T-helper 17 cell (primary cell): ENCODE measurements at places on chromosomes 4 and X. TPM values are rescaled to one million over a fixed set of nuclear protein-coding genes. Genes with fewer than 3 reads are reported as not detected.

Gene PAGE5
- total RNA-seq, result 0.94 TPM

Gene KLB
- total RNA-seq, result not detected

Gene ING2
- 11.2 TPM for total RNA-seq

Gene TRIM2
- total RNA-seq, result 9.5 TPM

DNA sequence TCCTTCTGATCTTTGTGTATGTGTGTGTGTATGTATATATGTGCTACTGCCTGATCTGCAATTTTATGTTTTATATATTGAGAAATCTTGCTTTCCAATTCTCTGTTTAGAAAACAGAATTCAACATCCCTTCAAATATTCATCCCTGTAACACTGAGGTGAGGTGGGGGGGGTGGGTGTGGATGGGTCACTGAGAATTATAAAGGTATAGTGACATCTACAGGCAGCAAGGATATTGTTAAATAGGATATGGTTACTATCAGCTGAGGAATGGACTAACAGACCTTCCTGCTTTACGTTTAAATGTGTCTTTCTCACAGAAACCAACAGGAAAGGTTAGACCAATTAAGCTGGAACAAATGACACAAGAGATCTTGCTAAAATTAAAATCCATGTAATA, 19.0 kb upstream of the MAGEB2 start:
- no peak overlapping the region for H3K4me3 ChIP-seq
- no peaks in the 10 kb centered on the region for H3K36me3 ChIP-seq
- H3K27me3 ChIP-seq, result no peaks in the 10 kb centered on the region
- no peaks in the 10 kb centered on the region for H3K4me1 ChIP-seq
- DNase-seq, result no peak
- H3K27ac ChIP-seq, result no peak overlapping the region

Gene PHKA1
- total RNA-seq, result 0.32 TPM

GRCh38 chr4:79913581-79913980, 159.4 kb downstream of the ANTXR2 start:
- H3K27me3 ChIP-seq, result no peaks in the 10 kb centered on the region
- H3K4me1 ChIP-seq, result peaks cover 22% of the 10 kb centered on the region
- no peak overlapping the region for H3K4me3 ChIP-seq
- H3K36me3 ChIP-seq, result peaks cover 2% of the 10 kb centered on the region
- no peak overlapping the region for H3K27ac ChIP-seq
- DNase-seq, result no peak

- no peak overlapping the region for H3K4me3 ChIP-seq
- peaks cover 2% of the 10 kb centered on the region for H3K4me1 ChIP-seq
- H3K27me3 ChIP-seq, result peaks cover 30% of the 10 kb centered on the region
- H3K36me3 ChIP-seq, result no peaks in the 10 kb centered on the region
Observed at GRCh38 chr4:139794158-139794954, 128.7 kb downstream of the MGST2 start.

- no peak overlapping the region for H3K27ac ChIP-seq
- DNase-seq, result no peak
- H3K4me3 ChIP-seq, result no peak overlapping the region
- H3K36me3 ChIP-seq, result no peaks in the 10 kb centered on the region
- peaks cover 8% of the 10 kb centered on the region for H3K27me3 ChIP-seq
Observed at GRCh38 chrX:147739196-147739595, 172.5 kb upstream of the FMR1 start.

Gene PABPC4L
- not detected for total RNA-seq

- H3K4me1 ChIP-seq, result no peaks in the 10 kb centered on the region
- no peaks in the 10 kb centered on the region for H3K36me3 ChIP-seq
- no peaks in the 10 kb centered on the region for H3K27me3 ChIP-seq
- no peak overlapping the region for H3K27ac ChIP-seq
Observed at GRCh38 chr4:163544407-163545038, 50.0 kb downstream of the TMA16 start.

GRCh38 chrX:32673193-32673592, 538.2 kb downstream of the DMD start:
- H3K27me3 ChIP-seq, result no peaks in the 10 kb centered on the region
- no peak overlapping the region for H3K4me3 ChIP-seq
- H3K36me3 ChIP-seq, result no peaks in the 10 kb centered on the region
- no peaks in the 10 kb centered on the region for H3K4me1 ChIP-seq
- no peak overlapping the region for H3K27ac ChIP-seq

- H3K27me3 ChIP-seq, result no peaks in the 10 kb centered on the region
- no peaks in the 10 kb centered on the region for H3K36me3 ChIP-seq
- no peak overlapping the region for H3K27ac ChIP-seq
- H3K4me3 ChIP-seq, result no peak overlapping the region
- peaks cover 2% of the 10 kb centered on the region for H3K4me1 ChIP-seq
Observed at GRCh38 chr4:177108708-177109107, 201.0 kb upstream of the NEIL3 start.

DNA sequence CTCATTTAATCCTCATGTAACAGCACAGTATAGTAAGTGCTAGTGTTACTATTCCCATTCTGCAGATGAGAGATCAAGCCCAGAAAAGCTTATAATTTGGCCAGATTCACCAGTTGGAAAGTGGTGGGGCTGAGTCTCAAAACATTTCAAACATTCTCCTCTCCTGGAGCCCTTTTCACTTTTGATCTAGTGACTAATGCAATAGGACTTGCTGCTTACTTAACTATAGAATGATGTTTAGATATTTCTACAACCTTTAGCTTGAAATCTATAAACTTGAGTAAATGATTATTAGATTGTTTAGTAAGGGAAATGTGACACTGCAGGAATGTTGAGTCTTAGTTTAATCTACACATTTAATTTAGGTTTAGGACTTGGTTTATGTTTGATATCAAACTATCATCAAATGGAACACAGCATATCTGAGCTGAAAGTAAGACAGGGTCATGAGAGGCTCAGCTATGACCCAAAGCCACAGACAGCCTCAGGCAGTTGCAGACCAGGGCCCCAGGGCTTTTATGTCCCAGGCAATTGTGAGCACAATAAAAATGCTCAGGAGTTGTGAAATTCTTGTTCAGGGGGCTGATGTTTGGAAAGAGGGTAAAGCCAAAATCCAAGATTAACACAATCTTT, 199.5 kb upstream of the HS3ST1 start:
- no peak overlapping the region for H3K4me3 ChIP-seq
- no peaks in the 10 kb centered on the region for H3K4me1 ChIP-seq
- DNase-seq, result no peak
- H3K27ac ChIP-seq, result no peak overlapping the region
- H3K27me3 ChIP-seq, result peaks cover 14% of the 10 kb centered on the region
- no peaks in the 10 kb centered on the region for H3K36me3 ChIP-seq

DNA sequence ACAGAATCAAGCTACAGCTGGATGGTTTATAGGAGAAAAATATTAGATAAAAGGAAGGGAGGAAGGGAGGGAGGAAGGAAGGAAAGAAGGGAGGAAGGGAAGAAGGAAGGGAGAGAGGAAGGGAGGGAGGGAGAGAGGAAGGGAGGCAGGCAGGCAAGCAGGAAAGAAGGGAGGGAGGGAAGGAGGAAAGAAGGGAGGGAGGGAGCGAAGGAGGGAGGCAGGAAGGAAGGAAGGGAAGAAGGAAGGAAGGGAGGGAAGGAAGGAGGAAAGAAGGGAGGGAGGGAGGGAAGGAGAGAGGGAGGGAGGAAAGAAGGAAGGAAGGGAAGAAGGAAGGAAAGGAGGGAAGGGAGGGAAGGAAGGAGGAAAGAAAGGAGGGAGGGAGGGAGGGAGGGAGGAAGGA, 77.9 kb upstream of the C1QTNF7 start:
- no peak for DNase-seq
- H3K36me3 ChIP-seq, result peaks cover 2% of the 10 kb centered on the region
- peaks cover 6% of the 10 kb centered on the region for H3K27me3 ChIP-seq

DNA sequence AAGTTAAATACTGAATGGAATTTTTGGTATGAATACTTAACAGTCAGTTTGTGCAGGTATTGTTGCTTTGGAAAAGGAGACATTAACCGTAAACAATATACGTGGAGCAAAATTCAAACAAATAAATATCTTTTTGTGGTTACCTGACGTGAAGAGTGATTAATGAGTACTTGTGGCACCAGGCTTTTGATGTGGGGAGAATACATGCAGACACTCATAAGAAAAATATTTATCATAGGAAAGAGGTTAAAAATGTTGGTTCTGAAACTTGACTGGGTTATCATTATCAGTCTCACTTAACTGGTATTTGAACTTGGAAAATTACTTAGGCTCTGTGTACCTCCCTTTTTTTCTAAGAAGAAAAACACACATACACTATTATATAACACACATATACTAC, 136.4 kb upstream of the NDST4 start:
- DNase-seq, result no peak
- H3K27me3 ChIP-seq, result no peaks in the 10 kb centered on the region
- no peaks in the 10 kb centered on the region for H3K4me1 ChIP-seq
- no peak overlapping the region for H3K27ac ChIP-seq

GRCh38 chr4:183342541-183343533, 20.6 kb upstream of the CLDN24 start:
- H3K27ac ChIP-seq, result no peak overlapping the region
- DNase-seq, result no peak
- H3K27me3 ChIP-seq, result peaks cover 19% of the 10 kb centered on the region

Gene SULT1E1
- total RNA-seq, result not detected

GRCh38 chr4:4919927-4920326, 60.5 kb downstream of the MSX1 start:
- peaks cover 6% of the 10 kb centered on the region for H3K27me3 ChIP-seq
- H3K27ac ChIP-seq, result no peak overlapping the region
- no peak for DNase-seq
- H3K4me3 ChIP-seq, result no peak overlapping the region
- H3K4me1 ChIP-seq, result peaks cover 3% of the 10 kb centered on the region

- H3K27me3 ChIP-seq, result peaks cover 20% of the 10 kb centered on the region
- no peak overlapping the region for H3K4me3 ChIP-seq
- DNase-seq, result no peak
- H3K4me1 ChIP-seq, result no peaks in the 10 kb centered on the region
Observed at GRCh38 chr4:141804836-141805235, 168.5 kb downstream of the IL15 start.

DNA sequence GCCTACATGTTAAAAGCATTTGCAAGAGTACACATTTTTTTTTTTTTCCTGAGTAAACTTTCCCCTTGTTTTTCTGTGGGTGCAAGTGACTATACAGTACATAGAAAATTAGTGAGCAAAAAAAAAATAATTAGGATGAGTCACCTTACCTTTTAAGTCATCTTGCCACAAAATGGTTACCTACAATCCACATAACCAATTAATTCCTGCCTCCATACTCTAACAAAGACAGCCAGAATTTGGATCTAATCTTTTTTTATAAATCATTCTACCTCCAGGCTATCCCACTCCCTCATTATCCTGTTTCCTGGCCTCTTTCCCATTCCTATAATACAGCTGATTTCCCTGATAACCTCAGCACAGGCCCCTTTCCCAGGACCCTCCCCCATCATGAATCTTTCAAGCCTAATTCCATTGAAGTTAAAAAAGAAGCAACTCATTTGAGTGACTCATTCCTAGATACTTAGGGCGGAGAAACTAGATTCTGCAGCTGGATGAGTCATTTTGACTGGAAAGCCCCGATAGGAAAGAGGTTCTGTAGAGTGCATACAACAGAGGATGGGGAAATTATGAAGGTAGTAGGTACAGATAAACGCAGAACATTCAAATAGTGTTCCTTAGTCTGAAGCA, 128.2 kb downstream of the C4orf51 start:
- H3K4me3 ChIP-seq, result no peak overlapping the region
- peaks cover 2% of the 10 kb centered on the region for H3K36me3 ChIP-seq

Gene VCX3B
- not detected for total RNA-seq

Gene NIPAL1
- total RNA-seq, result 1.7 TPM

Gene STATH
- total RNA-seq, result not detected

Gene CFAP99
- total RNA-seq, result 0.32 TPM

- H3K36me3 ChIP-seq, result peaks cover 3% of the 10 kb centered on the region
- no peaks in the 10 kb centered on the region for H3K27me3 ChIP-seq
- H3K4me3 ChIP-seq, result peak overlapping the region; percentile 15
- no peak for DNase-seq
Observed at GRCh38 chr4:1021386-1022050, 10.1 kb downstream of the FGFRL1 start.

Gene USP17L20
- total RNA-seq, result not detected

Gene FGF13
- total RNA-seq, result not detected

Gene CXCL9
- total RNA-seq, result not detected

Gene ASB12
- 0.22 TPM for total RNA-seq

Gene CLDN2
- total RNA-seq, result not detected

Gene FRYL
- total RNA-seq, result 120 TPM

DNA sequence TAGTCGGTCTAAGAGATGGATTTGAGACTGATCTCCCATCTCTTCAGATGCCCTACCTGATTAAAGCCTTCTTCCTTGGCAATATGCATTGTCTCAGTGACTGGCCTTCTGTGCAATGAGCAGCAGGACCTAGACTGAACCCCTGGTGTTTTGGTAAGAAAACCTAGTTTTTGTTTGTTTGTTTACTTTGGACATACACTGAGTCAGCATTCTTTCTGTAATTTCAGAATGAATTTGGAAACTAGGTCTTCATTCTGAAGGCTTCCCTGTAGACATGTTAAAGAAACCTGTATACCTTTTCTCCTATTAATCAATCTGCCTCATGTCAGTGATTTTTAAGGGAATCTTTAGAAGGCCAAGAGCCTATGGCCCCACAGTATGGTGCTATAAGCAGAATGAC, 597.5 kb upstream of the HTR2C start:
- no peak overlapping the region for H3K4me3 ChIP-seq
- no peaks in the 10 kb centered on the region for H3K4me1 ChIP-seq
- H3K27me3 ChIP-seq, result no peaks in the 10 kb centered on the region
- DNase-seq, result no peak
- H3K27ac ChIP-seq, result no peak overlapping the region

DNA sequence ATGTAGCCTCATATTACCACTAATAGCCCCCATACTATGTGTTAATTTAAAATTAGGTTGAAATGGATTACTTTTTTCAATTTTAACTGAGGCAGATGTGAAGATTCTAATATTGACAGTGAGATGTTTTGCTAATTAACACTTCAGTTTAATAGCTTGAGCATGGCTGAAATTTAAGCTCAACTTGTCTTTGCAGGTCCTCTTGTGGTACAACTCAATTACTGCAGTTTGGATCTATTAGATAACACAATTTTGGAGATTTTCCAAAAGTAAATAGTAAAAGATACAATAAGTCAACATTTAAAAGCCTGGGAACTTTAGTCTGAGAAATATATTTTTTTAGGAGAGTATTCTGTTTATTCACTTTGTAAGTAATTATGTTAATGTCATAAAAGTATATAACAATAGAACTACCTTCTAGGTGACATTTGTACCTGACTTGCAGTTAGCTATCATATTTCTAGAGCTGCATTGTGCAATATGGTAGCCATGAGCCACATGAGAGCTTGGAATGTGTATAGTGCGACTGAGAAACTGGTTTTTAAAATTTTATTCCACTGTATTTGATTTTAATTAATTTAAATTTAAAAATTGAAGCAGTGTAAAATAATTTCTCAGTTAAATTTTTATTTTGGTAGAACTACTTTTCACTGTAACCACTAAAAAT, 73.1 kb upstream of the FMR1 start:
- peaks cover 11% of the 10 kb centered on the region for H3K27me3 ChIP-seq
- H3K36me3 ChIP-seq, result no peaks in the 10 kb centered on the region
- H3K4me1 ChIP-seq, result no peaks in the 10 kb centered on the region
- no peak overlapping the region for H3K27ac ChIP-seq
- no peak for DNase-seq
